ENCODE measurements at places on chromosomes 2 and 18. TPM values are rescaled to one million over a fixed set of nuclear protein-coding genes. Genes with fewer than 3 reads are reported as not detected.
A peak's percentile ranks its signal among the peaks of the same experiment; 100 is the strongest.

The REG1B gene
- not detected for total RNA-seq

The TUBA3E gene
- not detected for total RNA-seq

DNA sequence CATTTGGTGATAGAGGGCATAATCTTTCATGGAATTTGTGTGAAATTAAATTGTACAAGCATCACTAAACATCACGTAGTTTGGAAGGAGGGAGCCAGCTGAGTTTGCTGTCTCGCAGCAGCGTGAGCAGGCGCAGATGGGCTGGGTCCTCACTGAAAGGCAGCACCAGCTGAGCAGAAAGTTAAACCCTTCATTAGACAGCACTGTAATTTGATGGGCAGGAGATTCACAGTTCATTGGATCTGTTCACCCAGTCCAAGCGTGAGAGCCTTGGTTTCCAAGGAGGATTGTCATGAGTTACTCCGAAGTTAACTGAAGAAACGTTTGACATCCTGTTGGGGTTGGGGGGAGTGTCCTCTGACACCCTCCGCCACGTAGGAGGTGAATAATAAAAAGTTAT is 89.8 kb upstream of the NFATC1 start:
- DNase-seq, result no peak

The SP100 gene
- total RNA-seq, result 28.0 TPM

The SLC19A3 gene
- total RNA-seq, result 0.46 TPM

The SPATA3 gene
- not detected for total RNA-seq

DNA sequence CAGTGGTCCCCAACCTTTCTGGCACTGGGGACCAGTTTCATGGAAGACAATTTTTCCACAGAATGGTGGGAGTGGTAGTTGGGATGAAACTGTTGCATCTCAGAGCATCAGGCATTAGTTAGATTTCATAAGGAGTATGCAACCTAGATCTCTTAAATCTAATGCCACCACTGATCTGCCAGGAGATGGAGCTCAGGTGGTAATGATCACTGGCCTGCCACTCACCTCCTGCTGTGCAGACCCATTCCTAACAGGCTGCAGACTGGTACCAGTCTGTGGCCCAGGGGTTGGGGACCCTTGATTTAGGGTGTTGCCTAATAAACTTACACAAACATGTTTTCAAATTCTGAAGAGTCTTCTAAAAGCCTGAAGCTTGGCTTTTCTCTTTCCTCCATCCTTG is 261.3 kb downstream of the CDH19 start:
- no peak for DNase-seq

DNA sequence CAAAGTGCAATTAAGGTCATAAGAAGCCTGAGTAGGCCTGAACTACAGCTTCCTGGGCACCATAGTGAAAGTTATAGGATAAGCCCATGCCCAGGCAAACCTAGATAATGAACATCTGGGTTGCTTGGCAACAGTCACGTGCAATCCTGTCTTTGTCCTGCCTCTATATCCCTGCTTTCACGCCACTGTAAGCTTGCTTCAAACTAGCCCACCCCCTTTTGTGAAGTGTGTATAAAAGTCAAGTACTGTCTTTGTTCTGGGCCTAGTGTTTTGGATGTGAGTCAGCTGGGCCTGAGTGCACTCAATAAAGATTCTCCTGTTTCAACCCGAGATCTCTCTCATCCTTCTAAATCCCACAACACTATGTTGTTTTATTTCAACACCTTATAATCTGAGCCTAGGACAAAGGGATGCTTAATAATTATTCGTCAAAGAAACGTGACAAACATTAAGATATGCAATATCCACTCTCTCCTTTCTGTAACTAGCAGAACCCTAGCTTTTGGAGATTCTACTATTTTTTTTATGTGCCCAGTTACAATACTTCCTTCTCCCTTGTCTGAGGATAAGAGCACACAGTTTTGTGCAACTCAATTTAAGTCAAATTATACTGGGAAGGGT is 927.8 kb downstream of the SUCLG1 start:
- no peak for DNase-seq

DNA sequence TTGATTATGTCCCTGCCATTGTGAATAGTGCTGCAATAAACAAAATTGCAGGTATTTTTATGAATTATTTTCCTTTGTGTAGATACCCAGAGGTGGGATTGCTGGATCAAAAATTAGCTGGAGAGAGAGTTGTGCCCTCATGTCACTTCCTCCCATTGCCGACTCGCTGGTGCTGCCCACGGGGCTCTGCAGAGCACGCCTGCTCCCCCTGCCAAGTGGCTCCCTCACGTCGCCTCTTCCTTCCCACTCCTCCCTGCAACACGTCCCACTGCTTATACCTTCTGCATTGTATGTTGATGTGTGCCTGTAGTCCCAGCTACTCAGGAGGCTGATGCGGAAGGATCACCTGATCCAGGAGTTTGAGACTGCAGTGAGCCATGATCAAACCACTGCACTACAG is 28.1 kb downstream of the PRELID3A start:
- no peak for DNase-seq

- DNase-seq, result no peak
Measured at GRCh38 chr2:85915606-85916303, 27.0 kb upstream of the ST3GAL5 start.

The SLC16A14 gene
- 1.2 TPM for total RNA-seq

DNA sequence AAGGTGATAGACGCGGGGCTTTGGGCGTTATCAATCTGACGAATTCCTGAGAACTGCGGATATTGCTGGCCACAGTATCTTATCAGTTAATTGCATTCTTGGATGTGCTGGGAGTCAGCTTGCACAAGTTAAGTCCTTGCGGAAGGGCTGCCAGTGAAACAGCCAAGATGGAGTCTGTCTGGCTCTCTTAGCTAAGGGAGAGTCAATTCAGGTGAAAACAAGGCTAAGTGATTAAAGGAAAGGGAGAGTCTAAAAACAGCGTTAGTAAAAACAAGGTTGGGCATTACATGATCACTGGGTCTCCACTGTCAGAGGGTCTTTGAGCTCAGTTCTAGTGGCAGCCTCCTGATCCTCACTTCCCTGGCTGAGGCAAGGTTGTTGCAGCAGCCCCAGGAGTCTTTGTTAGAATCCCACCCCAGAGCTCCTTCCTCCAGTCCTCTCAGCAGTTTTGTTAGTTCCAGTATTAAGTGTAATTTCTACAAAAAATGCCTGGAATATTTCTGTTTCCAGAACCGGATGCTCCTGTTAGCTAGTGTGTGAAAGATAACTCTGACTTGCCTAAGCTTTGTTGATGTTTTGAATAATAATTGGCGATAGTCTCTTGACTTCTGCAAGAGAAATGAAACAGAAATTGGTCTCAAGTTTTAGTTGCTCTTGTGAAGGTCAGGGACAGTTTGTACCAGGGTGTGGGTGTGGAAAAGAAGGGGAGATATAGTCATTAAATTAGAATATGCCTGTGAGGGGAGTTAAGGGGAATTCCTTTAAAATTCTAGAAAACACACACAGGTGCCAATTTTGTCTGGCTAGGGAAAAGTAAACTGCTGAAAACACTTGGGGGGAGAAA is 10.6 kb downstream of the CFLAR start:
- no peak for DNase-seq

GRCh38 chr2:20543469-20544152 is 96.7 kb downstream of the RHOB start:
- DNase-seq, result no peak

GRCh38 chr18:49169037-49169521 is 218.3 kb upstream of the SMAD7 start:
- no peak for DNase-seq

GRCh38 chr2:172986040-172986439 is 89.6 kb upstream of the MAP3K20 start:
- DNase-seq, result no peak

DNA sequence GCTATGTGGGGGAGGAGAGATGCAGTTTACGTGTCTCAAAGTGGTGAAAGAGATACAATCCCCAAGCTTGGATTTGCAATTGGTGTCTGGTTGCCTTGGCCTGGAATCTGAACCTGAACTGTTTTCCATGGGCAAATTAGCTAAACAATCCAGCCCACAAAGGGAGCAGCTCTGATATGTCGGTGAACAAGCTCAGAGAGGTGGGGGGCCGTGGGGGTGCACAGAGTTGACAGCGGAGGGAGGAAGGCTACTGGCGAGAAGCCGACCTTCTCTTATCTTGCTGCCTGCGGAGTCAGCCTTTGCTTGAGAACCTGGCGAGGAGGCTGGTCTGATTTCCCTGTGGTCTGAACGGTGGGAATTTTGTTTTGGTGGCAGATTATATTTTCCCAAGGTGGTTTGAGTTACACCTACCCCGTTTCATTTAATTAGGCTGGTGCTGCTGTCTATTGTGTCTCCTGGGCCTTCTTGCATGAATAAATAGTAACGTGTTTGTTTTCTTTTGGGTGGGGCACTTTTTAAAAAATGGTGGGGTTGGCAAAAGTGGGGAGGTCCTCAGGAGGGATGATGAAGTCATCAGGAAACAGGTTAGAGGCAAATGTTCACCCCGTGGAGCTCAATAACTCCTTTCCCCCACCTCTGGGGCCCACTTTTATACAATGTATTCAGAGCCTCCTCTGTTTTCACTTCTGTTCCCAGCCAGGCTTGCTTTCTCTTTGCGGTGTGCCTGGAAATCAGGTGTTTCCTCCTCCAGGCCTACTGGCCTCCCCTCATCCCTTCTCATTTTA is 80.9 kb upstream of the IGFBP5 start:
- no peak for DNase-seq

DNA sequence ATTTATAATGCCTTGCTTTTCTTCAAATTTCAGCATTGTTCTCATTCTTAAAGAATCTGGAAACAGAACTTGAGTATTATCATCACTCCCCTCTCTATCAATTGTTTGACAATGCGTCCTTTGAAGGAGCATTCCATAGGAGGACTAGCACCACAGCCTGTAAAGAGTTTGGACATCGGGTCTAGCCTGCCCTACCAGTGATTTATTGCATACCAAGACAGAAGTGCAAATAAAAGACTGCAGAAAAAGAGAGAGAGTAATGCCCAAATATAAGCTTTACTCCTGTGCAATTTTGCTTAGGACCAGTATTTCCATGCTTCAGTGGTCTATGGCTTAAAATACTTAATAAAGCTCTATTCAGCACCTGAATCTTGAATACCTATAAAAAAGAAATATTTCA is 55.4 kb upstream of the MAP2 start:
- no peak for DNase-seq

DNA sequence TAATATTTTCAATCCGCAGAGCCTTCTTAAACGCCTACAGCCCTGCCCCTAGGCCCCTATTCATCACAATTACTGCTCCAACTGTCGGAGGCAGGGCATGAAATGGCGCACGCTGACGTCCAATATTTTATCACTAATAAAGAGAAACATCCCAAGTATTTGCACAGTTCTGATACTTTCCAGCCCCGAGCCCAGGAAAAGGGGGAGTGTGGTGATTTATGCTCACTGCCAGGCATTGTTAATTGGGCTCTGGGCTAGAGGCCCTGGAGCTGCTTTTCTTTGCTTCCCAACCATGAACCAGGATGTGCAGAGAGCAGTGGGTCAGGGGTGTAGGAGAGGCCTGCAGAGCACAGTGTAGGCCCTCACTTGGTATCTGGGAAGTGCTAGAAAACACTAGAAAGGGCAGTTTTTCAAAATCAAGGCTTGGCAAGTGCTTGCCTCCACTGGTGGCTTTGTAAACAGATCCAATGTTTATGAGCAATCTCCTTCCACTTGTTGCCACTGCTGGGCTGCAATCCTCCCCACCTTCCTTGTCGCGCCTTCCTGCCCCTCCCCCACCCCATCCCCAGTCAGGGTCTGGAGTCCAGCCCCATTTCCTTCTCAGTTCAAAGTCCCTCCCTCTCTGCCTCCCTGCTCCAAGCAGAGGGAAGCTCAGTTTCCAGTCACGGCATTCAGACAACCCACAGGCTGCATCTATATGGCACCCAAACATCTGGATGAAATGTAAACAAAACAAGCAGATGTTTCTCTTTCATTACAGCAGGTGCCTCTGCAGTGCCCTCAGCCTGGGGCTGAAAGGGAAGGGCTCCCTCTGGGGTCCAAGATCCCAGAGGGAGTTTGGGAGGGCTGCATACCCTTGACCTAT is 83.9 kb upstream of the PKDCC start:
- DNase-seq, result peak; percentile 53

The ACSL3 gene
- total RNA-seq, result 27.5 TPM

The LRRC30 gene
- 11.2 TPM for total RNA-seq

GRCh38 chr18:55236150-55236931 is 277.1 kb upstream of the CCDC68 start:
- DNase-seq, result peak; percentile 24

DNA sequence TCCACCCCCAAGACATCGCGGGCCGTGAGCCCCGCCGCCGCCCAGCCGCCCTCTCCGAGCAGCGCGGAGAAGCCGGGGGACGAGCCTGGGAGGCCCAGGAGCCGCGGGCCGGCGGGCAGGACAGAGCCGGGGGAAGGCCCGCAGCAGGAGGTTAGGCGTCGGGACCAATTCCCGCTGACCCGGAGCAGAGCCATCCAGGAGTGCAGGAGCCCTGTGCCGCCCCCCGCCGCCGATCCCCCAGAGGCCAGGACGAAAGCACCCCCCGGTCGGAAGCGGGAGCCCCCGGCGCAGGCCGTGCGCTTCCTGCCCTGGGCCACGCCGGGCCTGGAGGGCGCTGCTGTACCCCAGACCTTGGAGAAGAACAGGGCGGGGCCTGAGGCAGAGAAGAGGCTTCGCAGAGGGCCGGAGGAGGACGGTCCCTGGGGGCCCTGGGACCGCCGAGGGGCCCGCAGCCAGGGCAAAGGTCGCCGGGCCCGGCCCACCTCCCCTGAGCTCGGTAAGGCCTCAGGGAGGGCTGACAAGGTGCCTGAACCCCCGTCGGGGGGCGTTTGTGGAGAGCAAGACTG is 14.2 kb downstream of the SPEG start:
- peak; percentile 12 for DNase-seq

DNA sequence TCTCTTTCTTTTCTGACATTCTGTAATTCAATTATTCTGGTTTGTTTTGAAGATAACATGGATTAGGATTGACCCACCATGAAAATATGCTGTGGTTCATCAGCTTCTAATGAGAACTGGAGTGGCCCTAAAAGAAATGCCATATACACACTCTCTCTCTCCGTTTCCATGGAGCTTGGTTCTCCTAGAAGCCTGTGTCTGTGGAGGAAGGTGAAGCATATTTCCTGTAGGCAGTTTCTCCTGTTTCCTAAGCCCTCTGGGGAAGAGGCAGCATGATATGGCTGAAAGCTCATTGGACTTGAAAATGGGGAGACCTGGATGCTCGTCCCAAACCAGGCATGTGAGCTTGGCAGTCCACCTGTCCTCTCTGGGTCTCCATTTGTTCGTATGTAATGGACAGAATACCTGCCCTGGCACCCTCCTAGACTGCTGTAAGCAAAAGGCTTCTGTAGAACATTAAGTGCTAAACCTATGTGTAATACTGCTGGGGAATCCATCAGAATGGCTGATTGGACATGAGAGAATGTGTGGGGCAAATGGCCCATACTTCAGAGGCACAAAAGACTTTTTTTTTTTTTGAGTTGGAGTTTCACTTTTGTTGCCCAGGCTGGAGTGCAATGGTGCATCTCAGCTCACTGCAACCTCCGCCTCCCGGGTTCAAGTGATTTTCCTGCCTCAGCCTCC is 75.3 kb upstream of the PPP1CB start:
- no peak for DNase-seq
